Endothelial cell of umbilical vein (primary cell): ENCODE measurements at places on chromosomes 3 and 15. TPM values are rescaled to one million over a fixed set of nuclear protein-coding genes. Genes with fewer than 3 reads are reported as not detected.

DNA sequence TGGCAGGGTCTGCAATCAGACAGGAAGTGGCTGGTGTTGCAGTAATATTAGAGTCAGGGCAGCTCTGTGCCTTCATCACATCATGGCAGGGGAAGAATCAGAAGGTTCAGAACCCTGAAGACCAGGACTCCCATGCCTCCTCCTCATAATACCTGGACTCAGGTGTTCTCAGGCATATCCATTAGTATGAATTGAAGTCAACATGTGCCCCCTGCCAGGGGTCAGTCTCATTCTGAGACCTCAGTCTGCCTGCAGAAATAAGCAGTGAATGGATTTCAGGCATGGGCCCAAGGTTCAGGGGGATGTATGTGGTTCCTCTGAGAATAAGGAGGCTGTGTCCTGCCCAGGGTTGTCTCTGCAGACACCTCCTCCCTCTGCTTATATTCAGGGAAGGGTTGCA, 74.2 kb downstream of the SPSB4 start:
- DNase-seq = no peak

The ROPN1 gene
- total RNA-seq = not detected in 2 replicates

DNA sequence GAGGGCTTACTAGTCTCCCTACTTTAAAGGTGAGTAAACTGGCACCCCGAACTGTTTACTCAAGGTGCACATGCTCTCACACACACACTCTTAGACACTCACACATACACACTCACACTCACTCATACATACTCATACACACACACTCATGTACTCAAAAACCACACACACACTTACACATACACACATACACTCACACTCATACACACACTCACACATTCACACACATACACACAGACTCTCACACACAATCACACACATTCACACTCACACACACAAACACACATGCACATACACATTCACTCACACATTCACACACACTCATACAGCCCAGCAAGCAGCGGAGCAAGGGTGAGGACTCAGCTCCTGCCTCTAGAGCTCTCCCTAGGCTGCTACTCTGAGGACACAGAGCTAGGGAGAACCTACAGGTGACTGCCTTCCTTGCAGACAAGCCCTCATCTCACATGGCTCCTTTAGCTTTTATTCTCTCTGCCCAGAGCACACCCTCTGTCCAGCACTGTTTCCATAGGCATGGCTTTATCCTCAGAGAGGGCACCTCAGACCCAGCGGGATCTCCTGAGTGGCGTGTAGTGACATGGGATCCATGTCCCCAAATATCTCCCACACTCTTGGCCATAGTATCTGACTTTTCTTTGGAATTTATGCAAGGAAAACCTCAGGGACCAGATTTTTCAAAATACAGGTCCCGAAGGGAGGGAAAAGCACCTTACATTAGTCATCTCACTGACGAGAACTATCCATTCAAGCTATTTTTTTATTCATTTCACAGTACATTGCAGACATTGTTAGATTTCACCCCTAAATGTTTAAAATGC, 26.2 kb upstream of the ATG7 start:
- no peak for DNase-seq

DNA sequence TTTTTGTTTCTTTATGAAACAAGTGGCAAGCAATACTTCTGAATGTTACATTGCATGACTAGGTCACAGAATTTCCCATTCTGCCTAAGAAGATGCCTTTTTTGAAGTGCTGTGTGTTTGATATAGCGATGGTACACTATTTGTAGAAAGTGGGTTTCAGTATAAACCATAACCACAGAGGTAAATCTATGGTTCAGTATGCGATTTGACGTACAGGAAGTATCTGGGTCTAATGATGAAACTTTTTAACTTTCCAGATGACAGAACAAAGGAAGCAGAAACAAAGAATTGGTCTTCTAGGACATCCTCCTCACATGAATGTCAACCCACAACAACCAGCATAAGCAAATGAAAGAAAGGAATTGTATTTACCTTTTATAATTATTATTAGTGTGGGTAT, 133.4 kb upstream of the BHLHE40 start:
- no peak for DNase-seq

The MUC20 gene
- total RNA-seq = 0.62 and 0.81 TPM in 2 replicates

- no peak for DNase-seq
Observed at GRCh38 chr3:10672422-10672821, 143.6 kb upstream of the SLC6A11 start.

The SRPRB gene
- total RNA-seq = 59.5 and 69.2 TPM in 2 replicates

DNA sequence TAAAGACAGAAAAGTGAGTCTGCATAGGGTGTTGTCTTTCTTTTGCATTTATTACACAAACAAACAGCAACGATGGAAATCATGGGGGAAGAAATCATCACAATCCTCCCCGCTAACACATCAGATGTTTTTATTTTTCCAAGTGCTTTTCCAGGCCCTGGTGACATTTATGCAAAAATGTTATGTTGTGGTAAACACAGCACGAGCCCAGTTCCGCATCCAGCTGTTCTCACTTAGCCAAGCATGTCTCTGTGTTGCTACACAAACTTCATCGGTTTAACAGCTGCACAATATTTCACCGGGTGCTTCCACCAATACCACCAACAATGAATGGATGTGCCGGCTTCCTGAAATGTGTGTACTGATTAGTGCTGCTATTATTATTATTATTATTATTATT, 53.7 kb upstream of the ABHD17C start:
- no peak for DNase-seq

- DNase-seq = no peak
Observed at GRCh38 chr3:187729598-187729997, 15.7 kb downstream of the BCL6 start.

The CHRM5 gene
- not detected in 2 replicates for total RNA-seq

- no peak for DNase-seq
Observed at GRCh38 chr3:197010556-197011351, 18.9 kb downstream of the MELTF start.

GRCh38 chr15:29322415-29322814, 52.8 kb upstream of the NSMCE3 start:
- DNase-seq = peak; percentile 23

GRCh38 chr3:43455233-43455632, 166.6 kb downstream of the ANO10 start:
- peak; percentile 35 for DNase-seq

- DNase-seq = no peak
Observed at GRCh38 chr3:10337323-10338163, 16.6 kb upstream of the SEC13 start.

DNA sequence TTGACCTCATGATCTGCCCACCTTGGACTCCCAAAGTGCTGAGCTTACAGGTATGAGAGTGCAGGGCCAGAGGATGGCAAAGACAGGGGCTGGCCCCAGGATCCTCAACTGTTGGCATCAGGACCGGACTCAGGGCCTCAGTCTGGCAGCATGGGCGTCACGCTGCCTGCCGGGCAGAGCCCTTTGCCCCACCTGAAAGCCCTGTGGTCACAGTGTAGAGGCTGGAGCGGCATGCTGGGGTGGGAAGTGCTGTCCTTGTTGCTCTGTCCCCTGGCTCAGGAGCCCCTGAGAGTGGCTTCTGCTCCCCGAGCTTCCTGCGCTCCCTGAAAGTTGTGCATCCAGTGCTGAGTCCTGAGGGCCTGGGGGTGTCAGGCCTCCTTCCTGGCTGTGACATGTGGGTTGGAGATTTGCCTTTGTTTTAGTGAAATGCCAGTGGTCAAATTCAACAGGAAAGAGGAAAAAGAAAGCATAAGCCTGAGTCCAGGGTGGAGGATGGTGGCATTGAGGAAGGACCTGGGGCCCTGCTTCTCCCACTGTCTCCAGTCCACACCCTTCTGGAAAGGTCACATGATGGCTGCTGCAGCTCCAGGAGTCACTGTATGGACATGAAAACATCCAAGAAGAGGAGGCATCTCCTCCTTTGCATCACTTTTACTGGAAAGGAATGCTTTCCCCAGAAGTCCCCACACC, 147.2 kb downstream of the OR4M2 start:
- no peak for DNase-seq

The NEK11 gene
- 3.1 and 4.3 TPM in 2 replicates for total RNA-seq

The RASGRF1 gene
- total RNA-seq = not detected in 2 replicates

DNA sequence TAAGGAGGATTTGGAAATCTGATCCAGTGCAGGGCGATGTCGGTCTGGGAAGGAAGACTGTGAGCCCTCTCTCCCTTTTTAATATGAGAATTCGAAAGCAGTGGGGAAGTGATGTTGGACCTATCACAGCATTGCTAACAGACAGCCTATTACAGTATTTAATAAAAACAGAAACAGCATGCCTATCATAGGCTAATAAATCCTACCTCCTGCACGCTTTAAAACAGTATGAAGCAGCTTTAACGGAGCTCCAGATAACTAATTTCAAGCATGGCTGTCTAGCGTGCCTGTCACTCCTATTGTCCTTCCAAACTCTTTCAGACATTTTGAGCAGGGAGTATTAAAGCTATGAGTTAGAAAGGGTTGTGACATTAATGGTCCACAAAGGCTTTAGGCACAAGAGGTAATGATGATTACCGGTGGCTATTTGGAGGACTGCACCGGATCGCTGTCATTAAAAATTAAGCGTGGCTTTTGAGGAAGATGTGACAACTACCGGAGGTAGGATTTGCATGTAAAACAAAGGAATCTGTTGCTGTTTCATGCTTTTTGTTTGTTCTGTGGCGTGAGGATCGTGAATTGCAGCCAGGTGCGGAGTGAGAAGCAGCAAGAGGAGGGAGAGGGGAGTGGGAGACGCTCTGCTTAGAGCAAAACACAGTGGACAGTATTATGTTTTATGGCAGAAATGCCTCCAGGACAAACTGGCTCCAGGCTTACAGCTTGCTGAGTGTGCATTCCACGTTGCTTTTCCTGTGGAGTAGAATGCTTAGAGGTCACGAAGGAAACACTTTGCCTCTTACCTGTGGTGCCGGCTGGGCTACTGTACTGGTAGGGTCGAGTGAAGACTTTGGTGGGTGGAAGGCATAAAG, at the start of gene KCNMB2:
Gene KCNMB2, plus strand, starts transcription at position 226 of the 869 bp plus-strand sequence.
- peak; percentile 32 for DNase-seq

GRCh38 chr15:49865925-49866757, 245.3 kb downstream of the DTWD1 start:
- no peak for DNase-seq

- DNase-seq = no peak
Observed at GRCh38 chr3:123375014-123375940, 73.6 kb downstream of the ADCY5 start.

The DOCK3 gene
- 0.13 and 0.16 TPM in 2 replicates for total RNA-seq

The MST1R gene
- total RNA-seq = 0.93 and 1.5 TPM in 2 replicates

The SPATA12 gene
- total RNA-seq = 0.14 TPM in 1 of 2 replicates, not detected in the other
